ENCODE measurements at places on chromosomes 13 and 19. TPM values are rescaled to one million over a fixed set of nuclear protein-coding genes. Genes with fewer than 3 reads are reported as not detected.

GRCh38 chr13:107846642-107847041, 368.7 kb downstream of the LIG4 start:
- no peaks in the 10 kb centered on the region for H3K27me3 ChIP-seq
- DNase-seq: no peak
- H3K4me3 ChIP-seq: no peak overlapping the region
- H3K4me1 ChIP-seq: no peaks in the 10 kb centered on the region
- H3K36me3 ChIP-seq: no peaks in the 10 kb centered on the region
- no peak overlapping the region for H3K27ac ChIP-seq

GRCh38 chr13:25192489-25192888, 20.4 kb upstream of the AMER2 start:
- DNase-seq: no peak
- H3K4me3 ChIP-seq: no peak overlapping the region
- no peaks in the 10 kb centered on the region for H3K36me3 ChIP-seq
- H3K27me3 ChIP-seq: no peaks in the 10 kb centered on the region
- no peaks in the 10 kb centered on the region for H3K4me1 ChIP-seq
- no peak overlapping the region for H3K27ac ChIP-seq

GRCh38 chr19:1066748-1067340, at the start of gene ARHGAP45:
ARHGAP45 (plus strand) TSS chr19:1067167; CDS start chr19:1067406, 239 bp downstream.
- H3K4me1 ChIP-seq: peaks cover 13% of the 10 kb centered on the region
- peaks cover 82% of the 10 kb centered on the region for H3K27me3 ChIP-seq
- H3K27ac ChIP-seq: no peak within 1 kb of the TSS
- no peak for DNase-seq
- no peaks in the 10 kb centered on the region for H3K36me3 ChIP-seq

DNA sequence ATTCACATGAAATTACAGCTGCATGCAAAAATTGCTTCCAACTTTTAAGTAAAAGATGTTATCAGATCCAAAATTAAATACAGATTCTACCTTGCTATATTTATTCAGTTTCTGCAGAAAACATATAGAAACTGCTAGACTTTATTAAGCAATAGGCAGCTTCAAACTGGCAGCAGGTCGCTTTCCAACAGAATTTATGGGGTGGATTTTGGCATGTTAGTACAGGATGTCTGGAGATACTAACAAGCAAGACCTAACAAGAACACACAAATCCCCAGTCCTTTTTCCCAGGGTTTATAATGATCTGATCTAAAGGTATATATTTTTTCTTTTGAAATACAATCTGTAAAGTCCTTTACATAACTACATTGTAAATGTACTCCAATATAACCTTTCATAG, 27.5 kb downstream of the TBC1D4 start:
- no peak overlapping the region for H3K4me3 ChIP-seq
- no peak for DNase-seq
- H3K4me1 ChIP-seq: no peaks in the 10 kb centered on the region
- no peaks in the 10 kb centered on the region for H3K36me3 ChIP-seq
- H3K27ac ChIP-seq: no peak overlapping the region

DNA sequence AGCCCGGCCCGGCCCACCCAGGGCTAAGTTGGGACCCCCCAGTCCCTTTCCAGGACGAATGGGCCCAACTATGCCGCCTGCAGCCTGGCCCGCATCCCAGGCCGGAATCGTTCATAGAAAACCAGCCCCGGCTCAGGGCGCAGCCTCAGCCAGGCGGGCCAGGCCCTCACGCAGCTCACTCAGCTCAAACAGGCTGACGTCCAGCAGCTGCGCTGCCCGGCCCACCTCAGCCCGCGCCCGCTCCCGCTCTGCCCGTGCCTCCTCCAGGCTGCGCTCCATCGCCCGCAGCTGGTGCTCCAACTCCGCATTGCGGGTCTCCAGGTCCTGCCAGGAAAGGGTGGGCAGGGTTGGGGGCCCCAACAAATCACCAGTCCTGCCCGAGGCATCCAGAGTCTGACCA, 9.8 kb downstream of the DDX49 start:
- peaks cover 52% of the 10 kb centered on the region for H3K36me3 ChIP-seq
- H3K27me3 ChIP-seq: no peaks in the 10 kb centered on the region
- DNase-seq: no peak

GRCh38 chr19:30325676-30326392, 46.4 kb upstream of the ZNF536 start:
- no peak for DNase-seq
- no peak overlapping the region for H3K4me3 ChIP-seq
- H3K27me3 ChIP-seq: no peaks in the 10 kb centered on the region
- H3K4me1 ChIP-seq: no peaks in the 10 kb centered on the region
- H3K27ac ChIP-seq: no peak overlapping the region

DNA sequence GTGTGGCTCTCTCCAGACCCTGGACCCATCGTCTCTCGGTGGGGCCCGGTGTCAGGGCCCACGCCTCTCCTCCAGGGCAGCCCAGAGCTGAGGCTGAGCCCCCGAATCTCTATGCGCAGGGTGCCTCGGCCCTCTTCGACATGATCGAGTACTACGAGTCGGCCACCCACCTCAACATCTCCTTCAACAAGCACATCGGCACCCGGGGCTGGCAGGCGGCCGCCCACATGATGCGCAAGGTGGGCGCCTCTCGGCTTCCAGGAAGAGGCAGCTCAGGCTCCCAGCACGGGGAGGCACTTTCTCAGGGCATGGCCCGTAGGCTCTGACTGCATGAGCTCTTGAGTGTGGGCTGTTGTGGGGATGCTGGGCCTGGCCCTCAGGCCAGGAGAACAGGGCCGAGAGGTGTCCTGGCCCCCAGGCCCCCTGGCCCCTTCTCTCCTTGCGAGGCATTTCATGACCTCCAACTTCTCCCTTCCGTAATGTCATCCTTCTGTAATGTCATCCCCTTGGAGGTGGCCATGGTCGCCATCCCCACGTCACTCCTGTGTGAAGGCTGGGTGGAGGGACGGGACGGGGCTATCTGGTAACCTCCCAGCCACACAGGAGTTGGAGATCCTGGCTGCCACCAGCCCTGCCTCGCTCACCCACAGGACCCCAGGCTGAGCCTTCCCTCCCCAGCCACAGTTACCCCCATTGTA, 19.4 kb downstream of the NKPD1 start:
- H3K36me3 ChIP-seq: peaks cover 61% of the 10 kb centered on the region
- H3K27ac ChIP-seq: no peak overlapping the region
- no peak overlapping the region for H3K4me3 ChIP-seq
- no peaks in the 10 kb centered on the region for H3K27me3 ChIP-seq

DNA sequence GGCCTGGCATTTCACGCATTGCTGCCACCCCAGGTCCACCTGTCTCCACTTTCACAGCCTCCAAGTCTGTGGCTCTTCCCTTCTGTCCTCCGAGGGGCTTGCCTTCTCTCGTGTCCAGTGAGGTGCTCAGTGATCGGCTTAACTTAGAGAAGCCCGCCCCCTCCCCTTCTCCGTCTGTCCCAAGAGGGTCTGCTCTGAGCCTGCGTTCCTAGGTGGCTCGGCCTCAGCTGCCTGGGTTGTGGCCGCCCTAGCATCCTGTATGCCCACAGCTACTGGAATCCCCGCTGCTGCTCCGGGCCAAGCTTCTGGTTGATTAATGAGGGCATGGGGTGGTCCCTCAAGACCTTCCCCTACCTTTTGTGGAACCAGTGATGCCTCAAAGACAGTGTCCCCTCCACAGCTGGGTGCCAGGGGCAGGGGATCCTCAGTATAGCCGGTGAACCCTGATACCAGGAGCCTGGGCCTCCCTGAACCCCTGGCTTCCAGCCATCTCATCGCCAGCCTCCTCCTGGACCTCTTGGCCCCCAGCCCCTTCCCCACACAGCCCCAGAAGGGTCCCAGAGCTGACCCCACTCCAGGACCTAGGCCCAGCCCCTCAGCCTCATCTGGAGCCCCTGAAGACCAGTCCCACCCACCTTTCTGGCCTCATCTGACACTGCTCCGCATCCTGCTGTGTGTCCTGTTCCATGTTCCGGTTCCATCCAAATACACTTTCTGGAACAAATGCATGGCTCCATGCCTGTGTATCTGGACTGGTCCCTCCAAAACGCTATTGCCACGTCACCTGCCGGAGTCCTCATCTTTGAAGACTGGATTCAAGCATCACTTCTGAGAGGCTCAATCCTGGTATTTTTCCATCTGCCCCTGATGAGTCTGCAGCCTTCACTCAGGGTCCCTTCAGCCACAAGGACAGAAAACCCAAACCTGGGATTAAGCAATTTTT, 10.7 kb upstream of the DHDH start:
- H3K27me3 ChIP-seq: no peaks in the 10 kb centered on the region
- H3K4me3 ChIP-seq: no peak overlapping the region
- H3K36me3 ChIP-seq: peaks cover 45% of the 10 kb centered on the region
- no peak for DNase-seq
- H3K4me1 ChIP-seq: no peaks in the 10 kb centered on the region

DNA sequence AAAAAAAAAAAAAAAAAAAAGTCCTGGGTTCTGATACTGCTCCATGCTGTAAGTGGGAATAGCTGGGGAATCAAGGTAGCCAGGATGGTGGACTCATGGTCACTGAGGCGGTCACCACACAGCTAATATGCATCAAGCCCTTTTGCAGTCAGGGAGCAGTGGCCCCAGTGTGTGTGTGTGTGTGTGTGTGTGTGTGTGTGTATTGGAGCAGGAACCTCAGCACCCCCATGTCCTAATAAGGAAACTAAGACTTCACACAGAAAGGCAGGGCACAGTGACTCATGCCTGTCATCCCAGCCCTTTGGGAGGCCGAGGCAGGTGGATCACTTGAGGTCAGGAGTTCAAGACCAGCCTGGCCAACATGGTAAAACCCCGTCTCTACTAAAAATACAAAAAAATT, 12.0 kb downstream of the B3GNT3 start:
- no peak overlapping the region for H3K4me3 ChIP-seq
- DNase-seq: no peak
- H3K27ac ChIP-seq: no peak overlapping the region

GRCh38 chr13:22589880-22590279, 590.9 kb upstream of the SGCG start:
- no peak overlapping the region for H3K27ac ChIP-seq
- no peak overlapping the region for H3K4me3 ChIP-seq
- no peak for DNase-seq
- no peaks in the 10 kb centered on the region for H3K36me3 ChIP-seq

GRCh38 chr13:113668491-113668971, 1.5 kb downstream of the GRK1 start:
- DNase-seq: no peak
- no peak overlapping the region for H3K27ac ChIP-seq
- H3K4me1 ChIP-seq: no peaks in the 10 kb centered on the region

GRCh38 chr19:11530432-11530831, 1.5 kb upstream of the ECSIT start:
- no peak overlapping the region for H3K27ac ChIP-seq
- no peaks in the 10 kb centered on the region for H3K27me3 ChIP-seq
- peaks cover 11% of the 10 kb centered on the region for H3K4me1 ChIP-seq
- peak; percentile 78 for DNase-seq
- no peaks in the 10 kb centered on the region for H3K36me3 ChIP-seq
- H3K4me3 ChIP-seq: no peak overlapping the region

GRCh38 chr19:56107626-56108351, 13.3 kb downstream of the ZNF787 start:
- peaks cover 6% of the 10 kb centered on the region for H3K36me3 ChIP-seq
- DNase-seq: no peak
- H3K27ac ChIP-seq: no peak overlapping the region
- H3K4me3 ChIP-seq: no peak overlapping the region

DNA sequence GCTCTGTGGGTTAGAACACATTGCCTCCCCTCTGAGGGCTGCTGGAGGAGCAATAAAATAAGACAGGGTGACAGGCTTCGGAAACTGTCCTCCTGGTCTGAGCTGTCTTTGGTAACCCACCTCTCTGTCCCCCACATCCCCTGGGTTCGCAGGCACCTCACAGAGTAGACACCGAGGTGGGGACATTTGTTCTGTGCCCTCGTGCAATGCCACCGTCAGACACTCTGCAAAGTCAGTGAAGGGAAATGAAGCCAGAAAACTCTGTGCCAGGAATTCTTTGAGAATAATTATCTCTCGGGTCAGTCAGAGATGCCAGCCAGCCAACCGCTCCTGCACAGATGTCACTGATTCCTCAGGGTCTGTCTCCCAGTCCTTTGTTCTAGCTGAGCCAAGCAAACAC, 493.6 kb downstream of the FOXO1 start:
- H3K4me1 ChIP-seq: no peaks in the 10 kb centered on the region
- no peak overlapping the region for H3K4me3 ChIP-seq
- H3K27me3 ChIP-seq: peaks cover 56% of the 10 kb centered on the region
- no peak overlapping the region for H3K27ac ChIP-seq
- no peak for DNase-seq

GRCh38 chr19:4375164-4376027, 25.0 kb downstream of the SH3GL1 start:
- peak; percentile 95 for DNase-seq
- no peaks in the 10 kb centered on the region for H3K27me3 ChIP-seq
- no peak overlapping the region for H3K4me3 ChIP-seq
- H3K36me3 ChIP-seq: peaks cover 43% of the 10 kb centered on the region

DNA sequence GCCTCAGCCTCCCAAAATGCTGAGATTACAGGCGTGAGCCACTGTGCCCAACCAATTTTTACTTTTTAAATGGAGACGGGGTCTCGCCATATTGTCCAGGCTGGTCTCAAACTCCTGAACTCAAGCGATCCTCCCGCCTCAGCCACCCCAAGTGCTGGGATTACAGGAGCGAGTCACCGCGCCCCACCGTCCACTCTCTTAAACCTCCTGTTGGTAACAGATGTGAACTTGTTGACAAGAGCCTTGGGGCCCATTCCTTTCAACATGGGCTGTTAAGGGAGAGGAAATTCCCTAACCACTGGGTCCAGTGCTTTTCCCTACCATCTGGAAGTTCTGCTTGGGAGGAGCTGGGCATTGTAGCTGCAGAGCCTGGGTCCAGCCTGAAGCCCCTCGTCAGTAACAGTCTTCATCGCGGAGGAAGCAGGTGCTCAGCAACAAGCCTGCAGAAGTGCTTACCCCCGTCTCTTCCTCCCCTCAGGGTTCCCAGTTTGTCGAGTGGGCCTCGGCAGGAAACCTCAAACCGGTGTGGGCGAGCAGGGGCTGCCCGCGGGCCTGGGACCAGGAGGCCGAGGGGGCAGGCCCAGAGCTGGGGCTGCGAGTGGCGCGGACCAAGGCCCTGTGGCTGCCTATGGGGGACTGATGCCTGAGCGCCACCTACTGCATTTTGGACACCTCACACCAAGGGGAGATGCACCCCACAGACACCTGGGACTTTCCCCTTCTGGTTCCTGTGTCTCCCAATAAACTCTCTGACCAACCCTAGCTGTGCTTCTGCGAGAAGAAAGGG, 4.0 kb upstream of the FLT3LG start:
- H3K4me3 ChIP-seq: no peak overlapping the region
- no peak for DNase-seq
- H3K27me3 ChIP-seq: no peaks in the 10 kb centered on the region
- peaks cover 37% of the 10 kb centered on the region for H3K36me3 ChIP-seq
- H3K4me1 ChIP-seq: peaks cover 14% of the 10 kb centered on the region

NR2F6 gene
- polyA plus RNA-seq: 61.1 TPM

CYP2F1 gene
- polyA plus RNA-seq: 0.06 TPM

PRKD2 gene
- polyA plus RNA-seq: 44.5 TPM

PIK3R2 gene
- polyA plus RNA-seq: 67.7 TPM

GRIN2D gene
- polyA plus RNA-seq: 0.48 TPM

Measured in large intestine (tissue), 12 donors.